ENCODE measurements at places on chromosomes 5 and 9. TPM values are rescaled to one million over a fixed set of nuclear protein-coding genes. Genes with fewer than 3 reads are reported as not detected.

DNA sequence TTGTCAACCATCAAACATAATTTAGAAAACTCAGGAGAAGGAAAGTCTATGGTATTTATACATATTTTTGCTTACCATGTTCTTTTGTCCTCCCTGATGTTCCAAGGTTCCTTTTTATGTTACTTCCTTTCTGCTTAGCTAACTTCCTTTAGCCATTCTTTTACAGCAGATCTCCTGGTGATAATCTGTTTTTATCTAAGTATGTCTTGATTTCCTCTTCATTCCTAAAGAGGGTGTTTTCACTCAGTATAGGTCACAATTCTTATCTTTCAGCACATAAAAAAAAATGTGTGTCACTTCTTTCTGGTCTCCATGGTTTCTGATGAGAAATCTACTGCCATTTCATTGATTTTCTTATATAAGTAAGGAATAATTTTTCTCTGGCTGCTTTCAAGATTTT lies 384.4 kb upstream of the PDE4D start:
- no peak for ATAC-seq

DNA sequence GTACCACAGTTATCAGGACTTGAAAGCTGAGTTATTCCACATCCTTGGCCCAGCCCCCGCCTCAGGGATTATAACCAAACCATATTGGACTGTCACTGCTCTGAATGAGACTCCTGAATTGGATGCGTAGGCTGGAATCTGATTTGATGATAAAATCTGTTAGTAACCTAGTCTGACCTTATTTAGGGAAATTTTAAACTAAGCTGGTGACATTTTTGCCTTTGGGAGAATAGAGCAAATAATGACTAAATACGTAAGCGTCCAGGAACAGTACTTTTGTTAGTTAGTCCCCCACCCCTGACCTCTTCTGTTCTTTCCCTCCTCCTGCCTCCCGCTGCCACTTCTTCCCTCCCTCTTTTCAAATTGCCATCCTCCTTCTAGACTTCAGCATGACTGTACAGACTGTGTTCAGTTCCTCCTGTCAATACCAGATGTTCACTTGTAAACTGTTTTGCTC lies 92.6 kb downstream of the TLE4 start:
- ATAC-seq: no peak

DNA sequence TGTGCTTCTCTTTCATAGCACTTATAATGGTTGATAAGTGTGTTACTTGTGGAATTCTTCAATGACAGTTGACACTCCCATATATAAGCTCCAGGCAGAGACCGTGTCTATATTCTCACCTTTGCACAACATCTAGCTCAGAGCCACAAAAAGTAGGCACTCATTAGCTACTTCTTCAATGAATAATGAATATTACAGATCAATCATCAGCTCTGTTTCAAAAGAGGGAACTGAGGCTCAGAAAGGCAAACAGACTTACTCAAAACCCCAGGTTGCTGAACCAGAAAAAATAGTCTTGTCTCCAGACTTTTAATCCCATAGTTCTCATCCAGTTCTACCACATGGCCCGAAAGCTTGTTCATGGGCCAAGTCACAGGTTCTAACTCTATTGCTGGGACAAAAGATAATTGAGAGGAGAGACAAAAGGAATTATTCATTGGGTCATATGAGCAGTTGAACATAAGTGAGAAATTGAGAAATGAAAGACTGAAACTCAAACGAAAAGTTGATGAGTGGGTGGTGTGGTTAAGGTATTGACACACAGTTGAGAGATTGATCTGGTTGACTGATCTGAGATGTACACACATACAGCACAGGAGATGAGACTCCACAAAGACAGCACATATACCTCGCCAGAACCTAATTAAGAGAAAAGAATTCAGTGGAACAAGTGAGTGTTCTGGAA lies 381.6 kb downstream of the EFNA5 start:
- no peak for ATAC-seq

GRCh38 chr9:96071815-96072124 lies 196.3 kb downstream of the ERCC6L2 start:
- no peak for ATAC-seq

DNA sequence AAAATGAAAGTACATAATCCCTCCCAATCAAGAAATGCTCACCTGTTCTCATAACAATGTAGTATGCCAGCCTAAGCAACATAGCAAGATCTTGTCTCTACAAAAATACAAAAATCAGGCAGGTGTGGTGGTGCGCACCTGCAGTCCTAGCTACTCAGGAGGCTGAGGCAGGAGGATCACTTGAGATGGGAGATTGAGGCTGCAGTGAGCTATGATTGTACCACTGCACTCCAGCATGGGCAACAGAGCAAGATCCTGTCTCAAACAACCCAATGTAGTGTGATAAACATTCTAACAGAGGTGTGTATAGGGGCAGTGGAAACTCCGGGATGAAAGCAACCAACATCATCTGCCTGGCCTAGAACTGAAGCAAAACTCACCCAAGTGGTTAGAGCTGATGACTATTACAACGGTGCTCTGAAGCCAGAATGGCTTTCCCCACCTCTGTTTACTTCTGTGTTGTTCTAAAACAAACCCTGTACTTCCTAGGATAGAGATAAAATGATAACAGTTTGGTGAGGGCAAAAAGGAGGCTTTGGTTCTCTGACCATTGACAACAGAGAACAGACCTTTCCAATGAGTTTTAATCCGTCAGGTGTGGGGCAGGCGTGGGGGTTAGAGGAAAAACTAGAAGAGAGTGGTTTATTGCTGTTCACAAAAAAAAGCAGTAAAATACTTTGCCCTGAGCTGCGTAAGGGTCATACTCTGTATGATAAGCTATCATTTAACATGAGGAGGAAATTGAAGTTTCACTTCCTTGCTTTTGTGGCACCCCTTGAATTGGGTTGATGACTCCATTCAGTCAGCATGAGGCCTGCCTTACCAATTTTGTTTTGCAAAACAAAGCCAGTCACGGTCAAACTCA lies 18.9 kb downstream of the WNT8A start:
- no peak for ATAC-seq

DNA sequence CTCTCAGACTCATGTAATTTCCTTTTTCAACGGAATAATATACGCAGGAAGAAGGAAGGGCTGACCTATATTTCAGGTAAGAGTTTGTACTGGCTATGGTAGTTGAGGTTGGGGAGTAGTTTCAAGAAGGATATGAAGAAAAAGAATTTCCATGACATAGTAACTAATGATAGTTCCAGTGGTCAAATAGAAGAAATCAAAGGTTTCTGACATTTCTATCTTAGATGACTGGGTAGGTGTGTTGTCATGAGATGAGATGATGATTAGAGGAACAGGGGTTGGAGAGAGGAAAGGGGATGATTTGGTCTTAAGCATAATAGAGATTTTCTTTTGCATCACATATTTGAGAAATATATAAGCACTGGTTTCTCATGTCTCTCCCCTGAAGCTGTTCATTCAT lies 166.0 kb downstream of the SPATA31D1 start:
- no peak for ATAC-seq

- ATAC-seq: no peak
Measured at GRCh38 chr5:139137697-139138096, 60.5 kb downstream of the SIL1 start.

- no peak for ATAC-seq
Measured at GRCh38 chr9:93824386-93825294, 130.5 kb downstream of the BARX1 start.

- no peak for ATAC-seq
Measured at GRCh38 chr9:128503870-128504269, 649 bp upstream of the GLE1 start.

GRCh38 chr9:6680797-6681146 lies 35.2 kb upstream of the GLDC start:
- ATAC-seq: peak; percentile 54

- no peak for ATAC-seq
Measured at GRCh38 chr5:109487753-109488420, 78.1 kb upstream of the PJA2 start.

DNA sequence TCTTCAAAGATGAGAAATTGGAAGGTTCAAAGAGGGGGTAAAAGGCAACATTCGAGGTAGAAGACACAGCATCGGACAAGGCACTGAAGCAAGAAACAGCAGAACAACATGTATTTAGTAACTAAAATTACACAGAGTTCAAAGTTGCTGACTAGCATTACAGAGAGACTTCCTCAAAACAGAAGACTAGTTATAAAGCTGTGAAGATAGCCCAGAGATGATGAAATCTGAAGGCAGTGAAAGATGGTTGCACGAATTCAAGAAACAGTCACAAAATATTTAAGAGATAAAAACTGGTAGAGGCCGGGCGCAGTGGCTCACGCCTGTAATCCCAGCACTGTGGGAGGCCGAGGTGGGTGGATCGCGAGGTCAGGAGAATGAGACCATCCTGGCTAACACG lies 16.3 kb downstream of the MAPKAP1 start:
- ATAC-seq: no peak

GRCh38 chr9:110918316-110919049 lies 119.8 kb downstream of the LPAR1 start:
- ATAC-seq: no peak

- ATAC-seq: no peak
Measured at GRCh38 chr9:108850293-108850897, 5.4 kb downstream of the ACTL7B start.

DNA sequence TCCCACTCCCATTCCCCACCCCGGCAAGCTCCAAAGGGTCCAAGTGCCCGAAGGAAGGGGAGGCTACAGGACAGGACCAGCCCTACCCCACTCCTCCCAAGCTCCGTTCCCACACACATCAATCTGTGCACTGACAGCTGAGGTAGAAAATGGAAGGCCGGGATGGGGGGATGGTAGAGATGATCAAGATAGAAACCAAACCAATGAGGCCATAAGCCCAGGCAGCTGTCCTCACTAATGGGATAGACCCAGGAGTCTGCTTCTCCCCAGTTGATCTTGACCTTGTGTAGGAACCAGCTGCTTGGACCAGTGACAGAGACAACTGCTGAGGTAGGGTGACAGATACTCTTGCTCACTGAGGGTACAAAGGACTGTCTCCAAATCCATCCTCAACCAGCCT lies 38.6 kb downstream of the B4GALT1 start:
- ATAC-seq: no peak

DNA sequence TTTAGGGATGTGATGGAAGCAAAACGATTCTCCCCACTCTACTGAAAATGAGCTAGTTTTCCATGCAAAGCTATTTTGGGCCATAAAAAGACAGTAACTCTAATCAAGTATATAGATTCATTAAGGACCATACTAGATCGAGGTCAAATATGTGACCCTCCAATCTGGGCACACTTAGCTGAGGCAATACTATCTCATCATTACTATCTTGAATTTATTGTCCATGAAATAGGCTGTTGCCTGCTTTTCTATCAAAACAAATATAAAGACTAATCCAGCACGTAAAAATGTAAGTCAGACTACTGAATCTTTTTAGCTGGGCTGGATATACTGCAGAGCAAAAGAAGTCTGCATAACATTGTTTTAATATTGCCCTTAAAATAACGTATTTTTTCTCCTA lies 943.1 kb downstream of the NR2F1-AS1 start:
- no peak for ATAC-seq

- no peak for ATAC-seq
Measured at GRCh38 chr5:107812570-107813141, 141.9 kb upstream of the EFNA5 start.

GRCh38 chr5:175829813-175830585 lies 41.4 kb upstream of the CPLX2 start:
- ATAC-seq: no peak

GRCh38 chr5:115895821-115896220 lies 54.1 kb downstream of the AP3S1 start:
- no peak for ATAC-seq

GRCh38 chr5:151123897-151124751 lies 33.5 kb downstream of the ANXA6 start:
- ATAC-seq: peak; percentile 46

GRCh38 chr9:128718475-128718874 lies 5.5 kb downstream of the ZDHHC12 start:
- no peak for ATAC-seq

DNA sequence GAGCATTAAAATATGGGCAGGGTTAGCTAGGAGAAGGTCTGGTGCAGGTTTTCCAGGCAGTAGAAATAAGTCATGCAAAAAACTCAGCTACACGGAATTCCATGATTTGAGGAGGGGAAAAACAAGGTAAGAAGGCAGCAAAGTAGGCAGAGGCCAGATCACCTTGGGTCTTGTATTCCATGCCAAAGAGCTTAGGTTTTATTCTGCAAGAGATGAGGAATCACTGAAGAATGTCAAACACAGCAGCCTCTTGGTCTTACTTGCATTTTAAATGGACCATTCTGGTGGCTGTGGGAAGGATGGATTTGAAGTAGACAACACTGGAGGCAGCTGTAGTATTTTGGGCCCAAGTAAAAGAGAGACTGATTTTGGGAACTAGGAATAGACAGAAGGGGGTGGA lies 8.6 kb downstream of the TRPM3 start:
- no peak for ATAC-seq

DNA sequence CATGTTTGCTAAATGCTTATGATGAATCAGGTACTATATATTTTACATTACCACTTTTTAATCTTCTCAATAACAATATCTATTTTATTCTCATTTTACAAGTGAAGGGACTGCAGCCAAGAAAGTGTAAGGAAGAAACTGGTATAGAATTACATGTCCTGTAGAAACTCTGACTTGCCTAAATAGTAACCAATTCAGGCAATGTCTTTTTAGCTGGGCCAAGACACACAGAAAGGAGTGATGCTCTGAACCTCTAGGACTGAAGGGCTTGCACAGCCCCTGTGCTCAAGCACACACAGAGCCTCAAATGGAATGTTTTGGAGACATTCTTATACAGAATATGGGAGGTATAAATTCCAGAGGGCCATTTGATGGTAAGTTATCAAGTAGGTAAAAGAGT lies 286.4 kb upstream of the TNC start:
- no peak for ATAC-seq

DNA sequence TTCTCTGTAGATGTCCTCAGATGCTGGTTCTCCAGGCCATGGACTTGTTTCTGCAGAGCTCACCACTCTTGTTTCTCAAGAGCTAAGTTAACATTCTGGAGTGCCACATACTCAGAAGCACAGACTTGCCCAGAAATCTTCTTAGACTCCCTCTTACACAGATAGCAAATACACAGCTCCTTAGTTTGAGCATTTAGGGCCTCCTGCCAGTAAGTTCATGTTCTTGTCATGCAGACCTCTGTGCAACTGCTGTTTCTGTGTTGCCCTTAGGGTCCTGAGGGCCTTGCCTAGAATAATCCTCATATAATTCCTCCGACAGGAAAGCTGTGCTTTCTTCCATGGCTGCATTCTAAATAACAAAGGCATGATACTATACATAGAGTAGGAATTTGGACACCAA lies 1.3 kb upstream of the PTPDC1 start:
- no peak for ATAC-seq

GRCh38 chr5:142618130-142618523 lies 67.8 kb downstream of the FGF1 start:
- no peak for ATAC-seq

The ZNF608 gene
- 41.4 TPM for total RNA-seq

The SIL1 gene
- total RNA-seq: 33.9 TPM

The CD74 gene
- total RNA-seq: 341 TPM

The DUSP1 gene
- 965 TPM for total RNA-seq

The SLC6A3 gene
- total RNA-seq: not detected

The GPR150 gene
- not detected for total RNA-seq

The NPR2 gene
- 12.7 TPM for total RNA-seq

The PCDHB6 gene
- total RNA-seq: 1.2 TPM

The EQTN gene
- not detected for total RNA-seq

The LCN15 gene
- total RNA-seq: not detected

The PCDHB3 gene
- total RNA-seq: 0.78 TPM

The FRMPD1 gene
- total RNA-seq: not detected

The HK3 gene
- total RNA-seq: 11.5 TPM

The FANCC gene
- 4.9 TPM for total RNA-seq

The CARTPT gene
- 1.1 TPM for total RNA-seq

The OGN gene
- total RNA-seq: 101 TPM

The GABRG2 gene
- 0.39 TPM for total RNA-seq

The ACOT12 gene
- not detected for total RNA-seq

The ROPN1L gene
- total RNA-seq: not detected

Data from gastroesophageal sphincter (tissue), 4 donors.